ENCODE measurements at places on chromosomes 12 and 14.

DNA sequence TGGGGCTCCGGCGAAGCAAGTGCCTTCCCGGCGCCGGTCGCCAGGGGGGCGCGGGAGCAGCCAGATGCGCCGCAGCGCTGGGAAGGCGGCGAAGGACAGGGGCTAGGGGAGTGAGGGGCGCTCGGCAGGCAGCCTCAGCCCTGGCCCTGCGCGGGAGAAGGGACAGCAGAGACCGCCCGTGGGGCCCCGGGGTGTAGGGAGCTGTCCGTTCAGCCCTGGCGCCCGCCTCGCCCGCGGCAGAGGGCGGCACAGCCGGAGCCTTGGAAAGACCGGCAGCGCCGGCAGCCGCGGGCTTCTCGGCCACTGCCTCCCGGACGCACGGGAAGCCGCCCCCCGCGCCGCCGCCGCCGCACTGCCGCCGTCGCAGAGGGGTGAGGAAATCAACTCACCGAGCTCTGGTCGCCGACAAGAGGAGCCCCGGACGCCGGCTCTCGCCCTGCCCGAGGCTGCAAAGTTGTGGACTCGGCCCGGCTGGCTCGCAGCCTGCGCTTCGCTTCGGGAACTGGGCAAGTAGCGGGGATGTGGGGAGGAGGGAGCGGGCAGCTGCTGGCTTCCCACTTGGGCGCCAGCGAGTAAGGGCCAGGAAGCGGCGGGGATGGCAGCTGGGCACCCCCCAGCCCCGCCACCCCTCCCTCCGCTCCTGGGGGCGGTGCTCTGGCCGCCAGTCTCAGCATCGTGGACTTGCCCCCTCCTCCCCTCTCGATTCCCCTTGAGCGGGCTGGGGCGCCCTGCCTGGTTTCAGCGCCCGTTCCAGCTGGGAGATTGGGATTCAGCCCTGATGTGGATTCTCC lies at the start of gene ZDHHC22:
Gene ZDHHC22, minus strand, starts transcription at position 578 of the 791 bp plus-strand sequence. CDS start 2,053 bp downstream, outside the sequence.
- DNase-seq: peak; percentile 94

DNA sequence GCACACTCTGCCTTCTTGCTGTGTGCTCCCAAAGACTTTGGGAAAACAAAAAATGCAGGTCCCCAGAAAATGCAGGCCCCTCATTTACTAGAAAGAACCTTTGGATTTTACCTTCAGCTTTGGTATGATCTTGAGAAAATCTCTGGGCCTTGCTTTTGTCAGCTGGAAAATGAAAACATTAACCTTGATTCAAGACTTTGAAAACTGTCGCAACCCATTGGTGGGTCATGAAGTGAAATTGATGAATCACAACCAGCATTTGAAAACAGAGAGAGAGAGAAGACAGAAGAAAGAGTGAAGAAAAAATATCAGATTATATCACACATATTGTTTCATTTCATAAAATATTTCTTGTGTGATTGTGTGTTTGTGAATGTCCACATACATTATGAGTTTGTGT lies 322.5 kb downstream of the ZFP36L1 start:
- no peak for DNase-seq

GRCh38 chr14:58695514-58695913 lies 57.8 kb downstream of the DACT1 start:
- no peak for DNase-seq

GRCh38 chr12:99381992-99382391 lies 265.6 kb upstream of the GARIN6 start:
- no peak for DNase-seq

- peak; percentile 98 for DNase-seq
These were observed at the start of gene MAPKAPK5 for GRCh38 chr12:111841750-111842555. MAPKAPK5 (plus strand) TSS chr12:111842228; CDS start chr12:111842734, 506 bp downstream.

- DNase-seq: peak; percentile 93
These were observed 5.6 kb downstream of the ZNF385A start for GRCh38 chr12:54378796-54379397.

Measured in SK-N-SH (cell line).